ENCODE measurements at places on chromosomes 7 and 10. TPM values are rescaled to one million over a fixed set of nuclear protein-coding genes. Genes with fewer than 3 reads are reported as not detected.

- DNase-seq = no peak
Observed at GRCh38 chr7:7772397-7772821, 54.0 kb upstream of the RPA3 start.

DNA sequence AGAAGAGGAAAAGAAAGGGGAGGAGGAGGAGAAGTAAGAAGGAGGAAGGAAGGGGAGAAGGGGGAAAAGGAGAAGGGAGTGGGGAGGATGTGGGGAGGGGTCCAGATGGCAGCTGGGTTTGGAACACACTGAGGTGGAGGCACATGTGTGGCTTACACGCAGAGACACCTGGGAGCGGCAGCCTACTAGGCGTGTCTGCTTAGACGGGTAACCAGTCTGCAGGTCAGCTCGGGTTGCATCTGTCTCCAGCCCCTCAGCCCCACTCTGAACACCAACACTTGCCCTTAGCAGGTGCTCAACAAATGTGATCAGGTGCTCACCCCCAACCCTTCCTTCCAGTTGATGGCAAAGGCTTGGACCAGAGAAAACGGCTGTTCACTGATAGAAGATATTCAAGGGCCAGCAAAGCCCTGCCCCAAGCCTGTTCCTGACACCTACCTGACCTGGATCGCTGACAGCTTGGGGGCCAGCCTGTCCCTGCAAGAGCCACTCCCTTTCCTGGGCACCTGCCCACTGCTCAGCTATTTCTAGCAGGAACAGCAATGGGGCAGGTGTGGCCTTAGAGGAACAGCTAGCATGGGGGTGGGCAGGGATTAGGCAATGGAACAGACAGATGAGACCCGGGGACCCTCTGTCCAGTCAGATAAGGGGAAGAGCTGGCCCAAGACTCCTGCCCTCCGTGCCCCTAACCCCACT is 70.5 kb downstream of the SH3PXD2A start:
- DNase-seq = no peak

- DNase-seq = no peak
Observed at GRCh38 chr10:7421526-7421925, 10.7 kb upstream of the SFMBT2 start.

GRCh38 chr10:72088889-72089575 is 681 bp upstream of the SPOCK2 start:
- DNase-seq = no peak

DNA sequence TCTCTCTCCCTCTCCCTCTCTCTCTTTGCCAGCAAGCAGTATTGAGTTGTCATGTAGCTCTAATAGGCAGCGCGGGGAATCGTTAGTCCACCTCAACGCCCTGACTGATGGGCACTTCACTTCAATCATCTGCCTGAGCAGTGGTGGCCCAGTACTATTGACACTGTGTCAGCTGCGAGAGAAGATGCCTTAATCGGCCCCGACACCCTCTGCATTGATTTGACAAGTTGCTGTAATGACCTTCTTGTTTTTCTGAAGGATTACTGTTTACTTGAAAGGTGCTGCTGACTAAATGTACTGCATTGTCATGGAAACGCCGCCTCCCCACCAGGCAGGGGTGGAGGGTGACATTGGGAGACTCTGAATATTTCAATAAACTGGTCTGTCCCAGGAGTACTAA is 913.8 kb downstream of the KCNMA1 start:
- no peak for DNase-seq

DNA sequence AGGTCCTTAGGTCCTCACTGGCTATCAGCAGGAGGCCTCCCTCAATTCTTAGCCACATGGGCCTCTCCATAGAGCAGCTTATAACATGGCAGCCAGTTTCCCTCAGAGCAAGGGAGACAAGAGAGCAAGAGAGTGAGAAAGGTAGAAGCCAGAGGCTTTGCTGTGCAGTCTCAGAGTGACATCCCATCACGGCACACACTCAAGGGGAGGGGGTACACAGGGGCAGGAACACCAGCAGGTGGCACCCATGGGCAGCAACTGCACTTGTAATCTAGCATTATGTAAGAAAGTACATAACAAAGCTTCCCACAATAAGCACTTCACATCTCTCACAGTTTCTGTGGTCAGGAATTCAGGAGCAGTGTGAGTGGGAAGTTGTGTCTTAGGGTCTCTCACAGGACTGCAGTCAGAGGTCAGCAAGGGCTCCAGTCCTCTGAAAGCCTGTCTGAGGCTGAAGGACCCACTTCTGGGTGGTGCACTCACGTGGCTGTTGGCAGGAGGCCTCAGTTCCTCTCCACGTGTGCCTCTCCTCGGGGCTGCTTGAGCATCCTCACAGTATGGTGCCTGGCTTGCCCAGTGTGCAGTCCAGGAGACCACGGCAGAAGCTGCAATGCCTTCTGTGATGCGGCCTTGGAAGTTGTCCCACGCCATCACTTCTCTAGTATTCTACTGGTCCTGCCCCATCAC is 159.4 kb downstream of the OAT start:
- no peak for DNase-seq

- peak; percentile 79 for DNase-seq
Observed at GRCh38 chr10:43809211-43809930, 160.7 kb upstream of the ZNF32 start.

- DNase-seq = no peak
Observed at GRCh38 chr7:83439026-83439425, 209.9 kb downstream of the SEMA3E start.

DNA sequence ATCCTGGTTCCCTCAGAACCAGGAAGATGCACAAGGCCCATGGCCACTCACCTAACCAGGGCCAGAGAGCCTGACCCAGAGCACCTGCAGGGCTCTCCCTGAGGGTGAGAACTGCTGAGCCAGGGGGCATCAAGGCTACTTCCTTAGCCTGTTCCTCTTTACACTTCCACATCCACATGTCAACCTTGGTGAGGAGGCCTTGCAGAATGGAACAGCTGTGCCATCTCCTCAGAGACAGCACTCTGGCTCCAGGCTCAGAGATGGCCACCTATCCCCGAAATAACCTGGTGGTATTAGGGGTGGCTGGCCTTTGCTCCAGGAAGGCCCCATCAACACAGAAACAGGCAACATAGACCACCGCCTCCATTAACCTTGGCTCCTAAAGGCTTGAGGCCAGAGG is 473.0 kb downstream of the RPS24 start:
- no peak for DNase-seq

DNA sequence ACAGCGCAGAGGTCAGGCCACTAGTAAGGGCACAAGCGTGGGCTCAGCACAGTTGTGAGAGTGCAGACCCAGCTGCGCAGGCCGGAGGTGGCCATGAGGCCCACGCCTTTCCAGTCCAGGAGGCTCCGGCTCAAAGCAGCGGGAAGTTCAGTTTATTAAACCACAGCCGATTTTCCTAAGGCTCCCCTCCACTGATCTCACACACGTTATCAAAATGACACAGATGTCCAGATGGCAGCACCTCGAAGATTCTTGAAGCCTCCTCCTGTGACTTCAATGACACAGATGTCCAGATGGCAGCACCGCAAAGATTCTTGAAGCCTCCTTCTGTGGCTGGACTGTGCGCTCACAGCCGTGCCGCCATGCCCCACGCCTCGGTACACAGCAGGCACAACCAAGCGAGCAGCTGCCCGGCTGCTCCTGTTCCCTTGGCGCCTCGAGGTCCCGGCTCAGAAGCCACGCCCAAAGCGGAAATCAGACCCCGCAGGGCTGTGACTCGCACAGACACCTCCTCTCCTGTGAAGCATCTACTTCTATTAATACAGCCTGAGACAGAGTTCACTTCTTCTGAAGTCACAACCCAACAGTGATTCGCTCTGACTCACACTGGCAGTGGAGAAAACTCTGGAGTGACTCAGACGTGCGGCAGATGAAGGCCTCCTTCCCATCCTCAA is 122.7 kb downstream of the MAD1L1 start:
- DNase-seq = peak; percentile 61

DNA sequence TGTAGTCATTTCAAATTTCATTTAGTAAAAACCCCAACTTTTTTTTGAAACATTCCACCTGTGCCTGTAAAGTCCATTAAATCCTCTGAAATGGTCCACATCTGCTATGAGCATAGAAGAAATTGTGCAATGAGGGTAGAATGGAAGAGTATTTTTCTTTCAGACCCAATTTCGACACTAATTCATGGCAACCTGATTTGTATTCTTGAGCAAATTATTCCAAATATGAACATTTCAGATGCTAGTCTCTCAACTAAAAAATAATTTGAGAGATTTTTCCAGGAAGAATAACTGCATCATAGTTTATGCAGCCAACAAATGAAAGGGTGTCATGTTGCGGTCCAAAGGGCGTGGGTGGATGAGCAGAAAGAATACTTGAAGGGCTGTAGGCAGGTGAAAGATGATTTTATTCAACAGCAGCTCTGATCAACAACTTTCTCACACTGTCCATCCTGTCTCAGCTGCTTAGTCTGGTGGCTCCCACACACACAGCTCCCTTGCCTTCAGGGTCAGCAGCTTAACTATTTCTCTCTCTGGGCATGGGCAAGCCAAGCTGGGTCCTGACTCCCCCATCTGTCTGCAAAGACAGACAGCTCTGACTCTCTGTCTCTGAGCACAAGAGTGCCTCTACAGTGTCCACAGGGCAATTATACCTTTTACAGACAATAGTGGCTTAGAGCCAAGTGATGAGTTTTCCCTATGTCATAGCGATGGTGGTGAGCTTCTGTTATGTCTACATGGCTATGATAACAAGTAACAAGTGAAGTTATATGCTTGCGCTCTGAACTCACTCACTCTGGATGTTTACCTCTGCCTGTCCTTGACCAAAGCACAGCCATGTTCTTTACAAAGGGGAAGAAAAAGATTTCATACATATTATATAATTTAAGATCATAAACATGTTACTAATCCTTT is 11.5 kb downstream of the STEAP2 start:
- DNase-seq = peak; percentile 56

DNA sequence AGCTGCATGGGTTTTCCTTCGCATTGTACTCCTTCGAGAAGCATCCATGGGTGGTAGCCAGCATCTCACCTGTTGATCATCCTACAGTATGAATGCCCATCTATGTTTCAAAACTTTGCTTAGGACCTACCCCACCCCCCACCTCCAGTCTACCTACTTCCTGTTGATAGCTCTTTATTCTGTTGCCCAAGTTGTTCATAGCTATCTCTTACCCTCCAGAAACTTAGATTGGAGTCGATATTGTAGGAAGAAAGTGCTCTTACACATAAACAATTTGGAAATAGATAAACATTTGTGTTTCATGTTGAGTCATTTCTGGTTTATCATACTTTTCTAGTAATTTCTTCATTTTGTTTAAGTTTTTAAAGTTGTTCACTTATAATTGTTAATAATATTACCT is 90.1 kb downstream of the FAS start:
- DNase-seq = no peak

DNA sequence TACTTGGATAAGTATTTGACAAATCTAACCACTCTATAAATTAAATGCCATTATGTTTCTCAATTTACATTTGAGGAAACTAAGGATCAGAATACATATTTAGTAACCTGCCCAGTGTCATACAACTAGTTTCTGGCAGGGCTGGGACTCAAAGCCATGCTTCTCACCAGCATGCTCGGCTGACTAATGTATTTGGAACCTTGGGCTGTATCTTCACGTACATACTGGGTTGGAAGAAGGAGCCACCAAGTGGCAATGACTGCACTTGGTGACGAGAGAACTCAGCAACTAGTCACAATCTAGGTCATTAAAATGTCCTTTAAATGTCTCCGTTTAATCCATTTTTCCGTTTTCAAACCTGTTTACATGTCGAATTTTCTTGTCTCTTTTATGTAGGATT is 42.9 kb downstream of the CHRM2 start:
- DNase-seq = no peak

- DNase-seq = no peak
Observed at GRCh38 chr7:36916619-36917018, 192.3 kb upstream of the AOAH start.

DNA sequence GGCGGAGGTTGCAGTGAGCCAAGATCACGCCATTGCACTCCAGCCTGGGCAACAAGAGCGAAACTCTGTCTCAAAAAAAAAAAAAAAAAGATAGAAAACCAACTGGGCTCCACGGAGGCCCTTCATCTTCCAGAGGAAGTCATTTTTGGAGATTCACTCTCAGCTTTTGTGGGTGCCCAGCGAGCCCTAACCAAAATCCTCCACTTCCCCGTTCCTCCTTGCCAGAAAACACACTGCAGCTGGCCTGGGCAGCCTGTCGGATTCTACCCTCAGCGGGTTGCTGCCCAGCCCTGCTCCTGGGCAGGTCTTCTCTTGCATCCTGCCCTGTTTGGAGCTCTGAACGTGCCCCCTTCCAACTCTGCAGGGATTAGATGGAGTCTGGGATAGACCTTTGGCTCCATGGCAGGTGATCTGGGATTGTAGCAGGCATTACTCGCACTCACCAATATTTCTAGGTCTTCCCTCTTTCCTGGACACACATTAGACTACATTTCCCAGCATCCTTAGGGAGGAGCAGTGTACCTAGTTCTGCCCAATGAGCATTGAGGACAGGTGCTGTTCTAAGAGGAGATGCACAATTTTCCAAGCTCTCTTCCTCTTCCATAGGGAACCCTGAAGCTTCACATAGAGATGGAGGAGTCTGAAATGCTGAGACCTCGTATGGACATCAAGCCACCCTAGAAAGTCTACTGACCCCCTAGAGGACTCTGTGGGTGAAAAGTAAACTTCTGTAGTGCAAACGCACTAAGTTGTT is 4.6 kb downstream of the GRID2IP start:
- no peak for DNase-seq

DNA sequence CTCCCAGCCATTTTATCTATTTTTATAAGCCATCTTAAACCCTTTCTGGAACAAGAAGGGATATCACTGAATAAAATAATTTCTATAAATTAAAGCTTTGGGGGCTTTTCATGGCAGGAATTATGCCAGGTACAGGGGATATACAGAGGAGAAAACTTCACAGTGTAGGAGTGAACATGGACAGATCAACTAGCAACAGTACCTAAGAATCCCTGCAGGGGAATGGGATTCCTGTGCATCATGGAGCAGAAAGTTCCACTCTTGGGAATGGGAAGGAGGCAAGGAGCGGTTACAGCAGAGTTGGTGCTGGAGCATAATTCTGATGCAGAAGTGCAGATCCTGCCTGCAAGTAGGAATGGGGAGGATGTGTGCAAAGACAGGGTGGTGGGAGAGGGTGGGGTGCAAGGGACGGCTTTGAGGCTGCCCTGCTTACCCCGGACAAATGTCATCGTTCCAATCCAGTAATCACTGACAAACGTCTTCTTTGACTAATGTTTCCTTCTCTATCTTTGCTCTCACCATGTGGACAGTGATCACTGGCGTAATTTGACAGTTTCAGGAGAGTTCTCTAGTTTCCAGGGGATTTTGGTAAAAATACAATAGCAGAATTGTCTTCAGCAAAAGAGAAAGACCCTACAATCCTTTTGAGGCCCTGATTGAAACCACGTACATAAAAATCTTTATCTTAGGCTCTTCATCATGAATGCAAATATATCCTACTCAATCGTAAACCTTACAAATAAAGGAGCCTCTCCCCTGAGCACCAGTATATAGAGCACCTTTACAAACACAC is 196.7 kb downstream of the HECW1 start:
- no peak for DNase-seq

GRCh38 chr7:138127996-138128395 is 51.7 kb downstream of the AKR1D1 start:
- no peak for DNase-seq

TMEM139 gene
- not detected for polyA plus RNA-seq

STN1 gene
- 17.1 TPM for polyA plus RNA-seq

SPDYE16 gene
- polyA plus RNA-seq = not detected

FFAR4 gene
- polyA plus RNA-seq = not detected

SFRP4 gene
- polyA plus RNA-seq = not detected

CFAP70 gene
- polyA plus RNA-seq = 0.16 TPM

GRM3 gene
- not detected for polyA plus RNA-seq

ZNF138 gene
- polyA plus RNA-seq = 2.8 TPM

OR2A12 gene
- not detected for polyA plus RNA-seq

Measured in AG04450 (cell line).